Fibroblast of the aortic adventitia (primary cell): ENCODE measurements at places on chromosomes 2 and 18.

- DNase-seq, result no peak
Measured at GRCh38 chr18:77820472-77820871, 570.8 kb downstream of the GALR1 start.

GRCh38 chr18:23776306-23776705 lies 87.1 kb downstream of the LAMA3 start:
- no peak for DNase-seq

DNA sequence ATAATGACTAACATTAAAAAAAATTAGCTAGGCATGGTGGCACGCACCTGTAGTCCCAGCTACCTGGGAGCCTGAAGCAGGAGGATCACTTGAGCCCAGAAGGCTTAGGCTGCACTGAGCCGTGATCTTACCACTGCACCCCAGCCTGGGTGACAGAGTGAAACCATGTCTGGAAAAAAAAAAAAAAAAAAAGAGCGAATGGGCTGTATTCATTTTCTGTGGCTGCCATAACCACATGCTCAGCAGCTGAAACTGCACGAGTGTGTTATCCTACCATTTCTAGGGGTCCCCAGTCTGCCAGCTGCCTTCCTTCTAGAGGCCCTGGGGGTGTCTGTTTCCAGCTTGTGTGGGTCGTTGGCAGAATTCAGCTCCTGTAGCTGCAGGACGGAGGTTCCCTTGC lies 247.8 kb downstream of the EIPR1 start:
- DNase-seq, result no peak

- DNase-seq, result no peak
Measured at GRCh38 chr18:35507623-35508022, 9.9 kb upstream of the INO80C start.

- no peak for DNase-seq
Measured at GRCh38 chr18:297936-298335, 30.1 kb upstream of the THOC1 start.

DNA sequence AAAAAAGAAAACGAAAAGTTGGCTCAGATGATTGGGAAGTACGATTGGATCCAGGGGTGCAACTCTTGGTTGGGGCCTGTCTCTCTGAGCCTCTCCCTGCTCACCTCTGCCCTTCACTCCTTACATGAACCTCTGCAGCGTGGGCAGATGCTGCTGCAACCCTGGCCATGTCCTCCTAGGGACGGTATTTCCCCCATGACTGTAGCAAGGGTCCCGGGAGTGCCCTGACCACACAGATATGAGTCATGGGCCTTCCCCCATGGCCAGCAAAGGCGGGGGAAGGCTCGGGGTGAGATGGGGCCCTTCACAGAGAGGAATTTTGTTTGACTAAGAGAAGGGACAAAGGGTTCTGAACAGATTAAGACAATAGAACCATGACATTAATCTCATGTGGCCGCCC lies 129.0 kb downstream of the NCK2 start:
- peak; percentile 31 for DNase-seq

DNA sequence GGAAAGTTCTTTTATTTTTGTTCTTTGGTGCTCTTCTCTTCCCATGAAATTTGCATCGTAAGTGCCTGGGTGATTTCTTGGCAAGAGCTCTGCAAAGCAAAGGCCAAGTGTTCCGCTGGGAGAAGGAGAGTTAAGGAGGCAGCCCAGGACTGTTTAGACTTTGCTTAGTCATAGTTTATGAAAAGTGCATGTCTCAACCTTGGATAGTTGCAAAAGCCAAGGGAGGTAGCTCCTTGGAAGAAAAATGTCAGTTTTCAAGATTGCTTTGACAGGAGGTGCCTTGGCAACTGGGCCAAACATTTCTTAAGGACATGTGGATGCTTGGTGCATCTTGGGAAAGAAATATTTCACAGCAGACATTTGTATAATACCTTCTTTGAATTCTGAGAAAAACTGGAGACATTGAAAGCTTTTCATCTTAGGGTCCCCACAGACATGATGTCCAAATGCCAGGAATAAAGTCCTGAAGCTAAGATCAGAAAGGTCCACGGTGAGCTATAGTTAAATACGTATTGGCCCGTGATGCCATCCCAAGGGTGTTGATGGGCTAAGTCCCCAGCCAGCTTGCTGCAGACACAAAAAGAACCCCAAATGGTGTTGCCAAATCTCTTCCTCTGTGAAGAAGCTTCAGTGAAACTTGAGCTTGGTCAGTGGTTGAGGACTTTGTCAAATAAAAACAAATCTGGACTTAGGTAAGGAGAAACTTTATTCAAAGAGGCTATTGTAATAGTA lies 96.3 kb upstream of the THUMPD2 start:
- peak; percentile 97 for DNase-seq

GRCh38 chr2:161159456-161160225 lies 587 bp upstream of the TANK start:
- peak; percentile 35 for DNase-seq

DNA sequence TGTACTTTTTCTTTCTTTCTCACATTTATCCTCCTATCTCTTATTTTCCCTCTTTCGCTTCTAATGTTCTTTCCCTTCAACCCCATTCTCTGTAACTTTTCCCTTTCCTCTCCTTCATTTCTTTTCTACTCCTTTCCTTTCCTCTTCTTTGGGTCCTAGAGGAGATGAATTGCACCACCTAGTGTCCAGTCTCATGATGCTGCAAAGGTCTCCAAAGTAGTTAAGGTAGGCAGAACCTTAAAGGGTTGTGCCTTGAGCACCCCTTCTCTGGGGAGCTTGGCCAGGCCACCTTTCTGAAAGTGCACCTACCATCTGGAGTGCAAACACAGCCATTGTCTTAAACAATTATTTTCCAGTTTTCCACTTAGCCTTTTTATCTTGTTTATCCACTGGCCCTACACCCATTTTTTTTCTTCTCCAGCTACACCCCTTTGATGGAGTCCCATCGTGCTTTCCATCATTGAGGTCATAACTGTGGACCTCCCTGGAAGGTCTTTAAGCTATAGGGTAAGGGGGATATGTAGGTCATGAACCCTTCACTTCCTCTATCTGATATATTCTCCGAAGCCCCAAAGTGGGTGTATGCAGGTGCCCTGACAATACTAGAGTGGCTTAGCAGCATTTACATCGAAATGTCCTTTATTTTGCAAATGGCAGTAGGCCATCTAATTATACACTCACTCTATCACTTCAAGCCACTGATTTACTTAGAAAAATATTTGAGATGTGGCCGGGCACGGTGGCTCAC lies 155.9 kb downstream of the ESCO1 start:
- peak; percentile 79 for DNase-seq

GRCh38 chr2:228673876-228674554 lies 492.5 kb upstream of the SPHKAP start:
- DNase-seq, result no peak

DNA sequence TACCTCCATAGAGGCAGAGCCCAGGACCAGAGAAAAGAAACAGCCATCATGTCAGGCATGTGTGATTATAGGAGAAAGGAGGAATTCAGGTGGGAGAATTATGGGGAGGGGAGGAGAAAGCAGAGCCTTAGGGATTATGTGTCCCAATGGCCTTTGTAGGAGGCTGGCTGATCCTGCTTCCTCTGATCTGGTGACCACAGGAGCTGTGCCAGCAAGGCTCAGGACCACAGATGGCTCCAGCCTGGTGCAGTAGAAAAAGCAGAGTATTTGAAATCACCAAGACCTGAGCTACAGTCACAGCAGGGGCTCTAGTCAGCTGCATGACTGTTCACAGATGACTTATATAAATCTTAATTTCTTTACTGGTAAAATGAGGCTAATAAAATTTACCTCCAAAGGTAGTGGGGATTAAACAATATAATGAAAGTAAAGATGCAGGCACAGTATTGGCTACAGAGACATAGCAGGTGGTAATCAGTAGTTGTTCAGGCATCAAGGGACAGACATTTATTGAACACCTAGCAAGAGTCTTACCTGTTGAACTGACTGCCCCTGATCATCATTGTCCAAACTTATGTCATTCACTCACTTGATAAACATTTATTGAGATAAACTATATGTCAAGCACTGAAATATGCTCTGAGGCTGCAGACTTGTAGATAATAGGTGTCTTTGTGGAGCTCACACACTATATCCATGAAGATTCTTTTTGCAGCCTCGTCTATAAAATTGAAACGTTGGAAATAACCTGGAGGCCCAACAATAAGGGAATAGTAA lies 121.3 kb downstream of the MYCN start:
- no peak for DNase-seq

- DNase-seq, result no peak
Measured at GRCh38 chr2:46058140-46058539, 239.1 kb upstream of the EPAS1 start.

- peak; percentile 29 for DNase-seq
Measured at GRCh38 chr2:234493796-234494195, 3.1 kb downstream of the ARL4C start.

- DNase-seq, result no peak
Measured at GRCh38 chr2:27448381-27448780, 6.2 kb downstream of the KRTCAP3 start.

DNA sequence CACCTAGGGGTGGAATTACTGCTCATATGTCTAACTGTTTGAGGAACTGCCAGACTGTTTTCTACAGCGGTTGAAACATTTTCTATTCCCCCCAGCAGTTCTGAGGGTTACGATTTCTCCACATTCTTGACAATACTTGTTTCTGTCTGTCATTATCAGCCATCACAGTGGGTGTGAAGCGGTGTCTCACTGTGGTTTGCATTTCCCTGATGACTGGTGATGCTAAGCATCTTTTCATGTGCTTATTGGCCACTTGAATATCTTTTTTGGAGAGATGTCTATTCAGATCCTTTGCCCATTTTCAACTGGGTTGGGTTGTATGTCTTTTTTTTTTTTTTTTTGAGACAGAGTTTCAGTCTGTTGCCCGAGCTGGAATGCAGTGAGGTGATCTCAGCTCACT lies 63.0 kb downstream of the ADNP2 start:
- peak; percentile 12 for DNase-seq

- no peak for DNase-seq
Measured at GRCh38 chr18:58784601-58785137, 80.0 kb upstream of the ZNF532 start.

- DNase-seq, result no peak
Measured at GRCh38 chr2:180325416-180326120, 318.5 kb upstream of the CWC22 start.

DNA sequence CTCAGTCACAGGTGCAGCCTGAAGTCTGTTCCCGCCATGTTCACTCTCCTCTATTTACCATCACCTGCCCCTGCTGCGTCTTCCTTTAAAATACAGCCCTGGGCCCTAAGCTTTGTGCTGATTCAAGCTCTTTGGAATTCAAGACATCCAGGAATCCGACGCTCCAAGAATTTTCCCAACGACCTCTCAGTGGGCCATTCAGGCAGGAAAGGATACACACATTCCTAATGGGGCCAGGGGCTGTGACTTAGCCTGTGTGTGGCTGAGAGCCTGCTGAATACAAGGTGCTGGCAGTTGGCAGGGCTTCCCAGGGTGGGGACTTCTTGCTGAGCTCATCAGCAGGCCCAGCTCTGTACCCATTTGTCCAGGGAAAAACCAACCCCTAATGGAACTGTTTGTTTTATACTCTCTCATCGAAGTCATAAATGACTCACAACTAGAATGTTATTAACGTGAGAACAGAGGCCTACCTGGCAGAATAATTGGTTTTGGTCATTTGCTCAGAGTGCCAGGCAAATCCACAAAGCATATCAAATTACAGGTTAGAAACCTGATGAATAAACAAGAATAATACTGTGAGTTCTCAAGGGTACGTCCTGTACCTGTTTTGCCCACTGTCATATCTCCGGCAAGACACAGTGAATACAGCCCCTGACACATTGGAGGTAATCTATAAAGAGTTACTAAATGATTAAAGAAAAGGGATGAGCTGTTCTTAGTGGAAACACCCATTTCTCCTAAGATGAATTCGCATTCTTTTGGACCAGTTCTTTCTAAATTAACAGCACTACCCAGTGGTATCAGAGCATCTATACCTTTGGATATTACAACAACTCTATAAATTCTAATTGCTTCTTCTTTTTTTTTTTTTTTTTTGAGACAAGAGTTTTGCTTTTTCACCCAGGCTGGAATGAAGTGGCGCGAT lies 12.6 kb upstream of the KCMF1 start:
- DNase-seq, result peak; percentile 92

GRCh38 chr18:46070815-46071652 lies 1.0 kb downstream of the PSTPIP2 start:
- DNase-seq, result no peak

GRCh38 chr2:40827392-40827791 lies 375.5 kb upstream of the SLC8A1 start:
- peak; percentile 1 for DNase-seq

DNA sequence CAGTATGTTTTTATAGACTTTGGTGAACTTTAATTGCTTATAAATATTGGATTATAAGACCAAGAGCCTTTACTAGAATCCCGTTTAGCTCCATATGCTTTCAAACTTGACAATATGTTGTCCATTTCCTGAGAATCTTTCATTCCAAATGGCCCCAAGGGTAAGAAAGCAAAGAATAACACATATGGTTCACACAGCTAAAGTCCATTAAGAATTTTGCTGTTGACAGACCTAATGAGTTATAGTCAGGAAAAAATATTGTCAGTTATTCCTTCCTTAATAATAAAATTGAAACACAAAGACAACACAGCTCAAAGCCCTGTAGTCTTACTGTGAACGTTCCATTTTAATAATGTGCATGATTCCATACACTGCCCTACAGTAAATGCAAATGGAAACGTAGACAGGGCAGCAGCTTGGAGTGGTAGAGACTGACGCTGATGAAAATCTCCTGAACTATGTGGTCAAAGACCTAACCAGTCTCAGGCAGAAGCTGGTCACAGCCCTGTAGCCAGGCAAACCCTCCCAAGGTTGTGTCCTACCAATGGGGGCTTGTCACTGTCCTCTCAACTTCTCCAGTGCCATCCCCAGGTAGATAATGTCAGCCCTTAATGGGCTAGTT lies 49.0 kb upstream of the ATIC start:
- DNase-seq, result no peak

DNA sequence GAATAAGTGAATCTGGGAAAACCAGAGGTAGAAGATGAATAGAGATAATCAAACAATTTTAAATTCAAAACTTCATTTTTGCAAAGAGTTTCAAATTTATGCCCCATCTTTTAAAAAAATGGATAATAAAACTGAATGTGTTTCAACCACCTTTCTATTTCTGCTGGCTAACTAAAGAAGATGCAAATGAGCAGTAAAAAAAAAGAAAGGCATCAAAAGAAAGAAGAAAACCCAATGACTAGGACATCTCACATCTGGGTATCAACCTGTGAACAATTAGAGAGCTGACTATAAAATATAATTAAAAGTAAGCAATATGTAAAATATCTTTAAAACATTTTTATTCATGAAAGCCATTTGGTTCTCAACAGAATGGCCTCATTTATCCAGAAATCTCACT lies 2.5 kb downstream of the PGAP1 start:
- no peak for DNase-seq

GRCh38 chr2:82494739-82495138 lies 1964.3 kb downstream of the SUCLG1 start:
- no peak for DNase-seq

DNA sequence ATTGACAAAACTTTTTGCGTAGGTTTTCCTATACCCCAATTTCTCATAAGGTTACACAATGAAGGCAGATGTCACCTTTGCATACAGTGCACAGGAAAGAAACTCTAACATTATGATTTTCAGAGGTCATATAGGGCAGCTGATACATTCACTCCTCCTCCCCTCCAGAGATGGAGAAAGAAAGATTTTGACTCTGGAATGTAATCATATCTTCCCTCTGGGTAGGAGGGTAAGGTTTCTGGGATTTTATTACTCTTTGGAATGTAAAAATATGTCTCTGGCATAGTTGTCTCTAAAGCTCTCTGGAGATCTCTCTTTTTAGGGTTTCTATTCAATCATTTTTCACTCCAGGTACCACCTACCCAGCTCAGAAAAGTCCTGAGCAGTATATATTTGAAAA lies 398.3 kb downstream of the GPD2 start:
- no peak for DNase-seq

GRCh38 chr18:80254971-80255500 lies 7.7 kb upstream of the PARD6G start:
- no peak for DNase-seq

GRCh38 chr2:225602205-225602604 lies 202.7 kb downstream of the NYAP2 start:
- DNase-seq, result no peak
